ENCODE measurements at places on chromosomes 2 and 18. TPM values are rescaled to one million over a fixed set of nuclear protein-coding genes. Genes with fewer than 3 reads are reported as not detected.

GRCh38 chr2:196183172-196183473, 11.7 kb upstream of the STK17B start:
- no peak for DNase-seq

GRCh38 chr2:60641811-60642788, 88.6 kb upstream of the BCL11A start:
- DNase-seq: no peak

- DNase-seq: no peak
These were observed 27.4 kb upstream of the IL1RL1 start for GRCh38 chr2:102283996-102284395.

- DNase-seq: no peak
These were observed 154.1 kb downstream of the HDAC4 start for GRCh38 chr2:239246723-239247122.

GRCh38 chr2:173397539-173397938, 42.9 kb downstream of the CDCA7 start:
- no peak for DNase-seq

The ESPNL gene
- 1.2 TPM for polyA plus RNA-seq

The RUFY4 gene
- 0.13 TPM for polyA plus RNA-seq

The C2orf66 gene
- polyA plus RNA-seq: 0.23 TPM

The PDE1A gene
- polyA plus RNA-seq: 6.4 TPM

The MEP1B gene
- polyA plus RNA-seq: not detected
